CD4-positive, alpha-beta T cell (primary cell): ENCODE measurements at places on chromosomes 4 and X. TPM values are rescaled to one million over a fixed set of nuclear protein-coding genes. Genes with fewer than 3 reads are reported as not detected.

DMP1 gene
- not detected for total RNA-seq

SLBP gene
- 47.6 TPM for total RNA-seq

DNA sequence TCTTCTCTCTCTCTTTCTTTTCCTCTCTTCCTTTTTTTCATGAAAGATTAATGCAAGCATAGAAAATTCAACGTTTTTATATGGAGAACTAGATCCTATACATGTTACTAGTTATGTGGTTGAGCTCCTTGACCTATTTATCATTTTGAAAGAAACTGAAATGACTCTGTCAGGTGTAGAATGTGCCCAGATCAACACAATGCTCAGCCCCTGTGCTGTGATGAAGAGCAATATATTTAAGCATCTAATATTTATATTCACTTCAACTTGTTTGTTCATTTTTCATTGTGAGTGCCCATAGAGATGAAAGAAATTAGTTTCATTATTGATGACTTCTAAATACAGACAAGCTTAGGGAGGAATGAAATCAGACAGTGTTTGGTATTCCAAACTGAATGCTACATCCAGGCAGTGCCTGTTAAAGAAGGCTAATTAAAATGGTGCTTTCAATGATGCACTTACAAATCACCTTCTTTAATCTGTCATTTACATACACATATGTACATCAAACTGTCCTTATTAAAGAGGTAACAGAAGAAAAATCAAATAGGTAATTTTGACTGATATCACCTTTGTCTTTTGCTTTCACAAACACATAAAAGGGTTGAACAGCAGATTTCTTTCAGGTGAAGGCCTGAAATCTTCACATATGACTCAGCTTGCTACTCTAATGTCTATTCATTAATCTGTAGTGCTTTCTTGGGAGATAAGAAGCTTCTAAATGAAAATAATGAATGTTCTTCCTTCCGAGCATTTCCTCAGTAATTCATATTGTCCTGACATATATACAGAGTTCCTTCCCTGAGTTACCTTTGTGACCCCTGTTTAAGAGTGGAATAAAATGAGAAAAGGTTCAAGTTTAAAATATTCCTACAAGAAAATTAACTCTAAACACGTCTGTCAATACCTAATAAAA, 915.9 kb downstream of the PDHA2 start:
- DNase-seq = no peak
- no peak overlapping the region for H3K4me3 ChIP-seq
- no peaks in the 10 kb centered on the region for H3K4me1 ChIP-seq
- H3K27ac ChIP-seq = no peak overlapping the region
- no peaks in the 10 kb centered on the region for H3K27me3 ChIP-seq

RAB40A gene
- total RNA-seq = 0.16 TPM
